ENCODE measurements at places on chromosomes 7 and 10. TPM values are rescaled to one million over a fixed set of nuclear protein-coding genes. Genes with fewer than 3 reads are reported as not detected.

INHBA gene
- 0.66 TPM for polyA plus RNA-seq

DNA sequence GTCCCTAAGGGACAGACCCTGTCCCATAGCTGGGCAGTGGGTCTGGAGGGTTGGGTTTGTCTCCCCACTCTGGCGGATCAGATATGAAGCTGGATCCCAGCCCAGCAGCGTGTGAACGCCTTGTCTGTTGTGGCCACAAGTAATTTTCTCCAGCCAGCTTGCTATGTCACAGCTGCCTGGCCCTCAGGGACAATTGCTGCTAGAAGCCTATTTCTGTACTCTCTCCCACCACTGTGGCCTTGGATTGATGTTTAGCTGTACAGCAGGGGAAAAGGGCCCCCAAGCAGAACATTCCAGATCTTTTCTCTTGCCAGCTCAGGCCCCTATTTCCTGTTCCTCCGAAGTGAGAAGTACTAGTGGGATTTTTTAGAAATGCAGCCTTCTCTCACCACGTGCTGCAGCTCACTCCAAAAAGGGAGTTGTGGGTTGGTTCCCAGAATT is 53.5 kb upstream of the WAC start:
- no peaks in the 10 kb centered on the region for H3K27me3 ChIP-seq
- H3K27ac ChIP-seq, result no peak overlapping the region
- DNase-seq, result no peak
- H3K4me3 ChIP-seq, result no peak overlapping the region
- no peaks in the 10 kb centered on the region for H3K36me3 ChIP-seq

DNA sequence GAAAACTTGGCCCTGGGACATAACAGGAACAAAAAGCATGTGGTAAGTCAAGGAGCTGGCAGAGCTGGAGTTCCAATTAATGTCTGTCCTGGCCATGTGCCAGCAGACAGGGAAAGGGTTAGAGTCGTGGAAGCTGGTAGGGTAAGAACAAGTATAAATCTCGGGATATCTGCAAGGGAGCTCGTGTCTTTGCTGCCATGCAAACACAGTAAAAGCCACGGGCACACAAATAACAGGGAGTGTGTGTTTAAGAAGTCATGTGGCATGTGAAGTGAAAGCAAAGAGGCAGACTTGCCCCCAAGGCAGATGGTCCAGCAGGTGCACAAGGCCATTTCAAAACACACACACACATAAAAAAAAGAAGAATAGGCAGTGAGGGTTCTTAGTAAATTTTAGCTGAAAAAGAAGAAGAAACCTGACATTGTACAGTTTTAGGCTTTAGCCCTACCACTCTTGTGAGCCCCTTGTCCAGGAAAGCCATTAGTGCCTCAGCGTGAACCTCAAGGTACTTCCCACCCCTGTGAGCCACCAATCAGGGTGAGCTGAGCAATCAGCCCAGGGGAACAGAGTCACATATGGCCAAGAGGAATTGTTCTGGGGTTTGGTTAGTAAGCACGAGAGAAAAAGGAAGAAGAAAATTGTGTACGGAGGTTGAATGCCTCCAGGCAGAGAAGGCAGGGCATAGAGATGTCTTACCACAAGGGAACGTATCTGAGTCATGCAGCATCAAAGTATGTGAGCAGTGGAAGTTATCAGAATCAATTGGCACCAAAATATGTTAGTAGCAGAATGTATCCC is 32.8 kb upstream of the ARHGAP12 start:
- no peak for DNase-seq
- no peaks in the 10 kb centered on the region for H3K4me1 ChIP-seq
- H3K27ac ChIP-seq, result no peak overlapping the region
- H3K4me3 ChIP-seq, result no peak overlapping the region
- no peaks in the 10 kb centered on the region for H3K27me3 ChIP-seq

- peaks cover 10% of the 10 kb centered on the region for H3K27me3 ChIP-seq
- no peak for DNase-seq
- no peak overlapping the region for H3K27ac ChIP-seq
- no peak overlapping the region for H3K4me3 ChIP-seq
Observed at GRCh38 chr10:100965820-100966219, 3.5 kb upstream of the SEMA4G start.

C10orf53 gene
- not detected for polyA plus RNA-seq

UNCX gene
- polyA plus RNA-seq, result not detected

DNA sequence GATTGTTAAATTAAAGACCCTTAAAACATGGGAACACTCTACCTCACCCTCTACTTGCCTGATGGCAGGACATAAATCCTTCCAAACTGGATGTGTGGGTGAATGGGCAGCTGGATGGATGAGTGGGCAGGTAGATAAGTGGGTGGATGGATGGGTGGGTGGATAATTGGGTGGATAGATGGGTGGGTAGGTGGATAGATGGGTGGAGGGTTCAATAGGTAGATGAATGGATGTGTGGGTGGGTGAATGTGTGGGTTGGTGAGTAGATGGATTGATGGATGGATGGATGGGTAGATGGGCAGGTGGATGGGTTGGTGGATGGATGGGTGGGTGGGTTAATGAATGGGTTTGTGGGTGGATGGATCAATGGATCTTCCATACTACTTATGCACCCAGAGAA is 18.9 kb upstream of the FFAR4 start:
- H3K4me3 ChIP-seq, result no peak overlapping the region
- peaks cover under 1% of the 10 kb centered on the region for H3K4me1 ChIP-seq
- no peaks in the 10 kb centered on the region for H3K27me3 ChIP-seq
- no peak overlapping the region for H3K27ac ChIP-seq
- H3K36me3 ChIP-seq, result no peaks in the 10 kb centered on the region
- DNase-seq, result no peak

CHCHD2 gene
- polyA plus RNA-seq, result 636 TPM

GRCh38 chr10:99844433-99844955 is 62.1 kb downstream of the ABCC2 start:
- no peak overlapping the region for H3K4me3 ChIP-seq
- H3K27ac ChIP-seq, result no peak overlapping the region
- no peak for DNase-seq
- H3K4me1 ChIP-seq, result no peaks in the 10 kb centered on the region
- H3K27me3 ChIP-seq, result no peaks in the 10 kb centered on the region
- H3K36me3 ChIP-seq, result no peaks in the 10 kb centered on the region

GRCh38 chr10:63373176-63373575 is 92.6 kb downstream of the JMJD1C start:
- H3K27me3 ChIP-seq, result no peaks in the 10 kb centered on the region
- no peak for DNase-seq
- H3K27ac ChIP-seq, result no peak overlapping the region
- H3K4me3 ChIP-seq, result no peak overlapping the region

CAMK2B gene
- 0.23 TPM for polyA plus RNA-seq

CPVL gene
- polyA plus RNA-seq, result 15.5 TPM

DNA sequence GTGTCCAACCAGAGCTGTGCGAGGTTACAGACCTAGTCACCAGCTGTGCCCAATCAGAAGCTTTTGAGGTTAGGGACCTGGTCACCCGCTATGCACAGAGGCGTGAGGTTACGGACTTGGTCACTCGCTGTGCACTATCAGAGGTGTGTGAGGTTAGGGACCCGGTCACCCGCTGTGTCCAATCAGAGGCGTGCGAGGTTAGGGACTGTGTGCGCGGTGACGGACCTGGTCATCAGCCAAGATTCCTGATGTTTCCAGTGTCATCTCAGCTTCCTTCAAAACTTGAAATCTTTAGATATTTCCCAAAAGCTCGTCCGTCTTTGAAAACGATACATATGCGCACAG is 182.1 kb downstream of the DIP2C start:
- peaks cover 43% of the 10 kb centered on the region for H3K4me1 ChIP-seq
- H3K4me3 ChIP-seq, result no peak overlapping the region
- peak overlapping the region; percentile 92 for H3K27ac ChIP-seq
- no peaks in the 10 kb centered on the region for H3K27me3 ChIP-seq

- H3K27ac ChIP-seq, result peak overlapping the region; percentile 58
- no peaks in the 10 kb centered on the region for H3K27me3 ChIP-seq
- no peak for DNase-seq
- H3K4me1 ChIP-seq, result peaks cover 16% of the 10 kb centered on the region
- H3K4me3 ChIP-seq, result no peak overlapping the region
Observed at GRCh38 chr10:21336476-21337170, 188.9 kb downstream of the SKIDA1 start.

GRCh38 chr7:39415091-39415787 is 151.0 kb upstream of the YAE1 start:
- H3K36me3 ChIP-seq, result no peaks in the 10 kb centered on the region
- no peak overlapping the region for H3K27ac ChIP-seq
- peak overlapping the region; percentile 69 for H3K4me3 ChIP-seq

GRCh38 chr10:95289003-95289920 is 1.5 kb downstream of the PDLIM1 start:
- peaks cover 7% of the 10 kb centered on the region for H3K4me1 ChIP-seq
- H3K4me3 ChIP-seq, result peak overlapping the region; percentile 69
- H3K36me3 ChIP-seq, result no peaks in the 10 kb centered on the region
- peak overlapping the region; percentile 68 for H3K27ac ChIP-seq

DNA sequence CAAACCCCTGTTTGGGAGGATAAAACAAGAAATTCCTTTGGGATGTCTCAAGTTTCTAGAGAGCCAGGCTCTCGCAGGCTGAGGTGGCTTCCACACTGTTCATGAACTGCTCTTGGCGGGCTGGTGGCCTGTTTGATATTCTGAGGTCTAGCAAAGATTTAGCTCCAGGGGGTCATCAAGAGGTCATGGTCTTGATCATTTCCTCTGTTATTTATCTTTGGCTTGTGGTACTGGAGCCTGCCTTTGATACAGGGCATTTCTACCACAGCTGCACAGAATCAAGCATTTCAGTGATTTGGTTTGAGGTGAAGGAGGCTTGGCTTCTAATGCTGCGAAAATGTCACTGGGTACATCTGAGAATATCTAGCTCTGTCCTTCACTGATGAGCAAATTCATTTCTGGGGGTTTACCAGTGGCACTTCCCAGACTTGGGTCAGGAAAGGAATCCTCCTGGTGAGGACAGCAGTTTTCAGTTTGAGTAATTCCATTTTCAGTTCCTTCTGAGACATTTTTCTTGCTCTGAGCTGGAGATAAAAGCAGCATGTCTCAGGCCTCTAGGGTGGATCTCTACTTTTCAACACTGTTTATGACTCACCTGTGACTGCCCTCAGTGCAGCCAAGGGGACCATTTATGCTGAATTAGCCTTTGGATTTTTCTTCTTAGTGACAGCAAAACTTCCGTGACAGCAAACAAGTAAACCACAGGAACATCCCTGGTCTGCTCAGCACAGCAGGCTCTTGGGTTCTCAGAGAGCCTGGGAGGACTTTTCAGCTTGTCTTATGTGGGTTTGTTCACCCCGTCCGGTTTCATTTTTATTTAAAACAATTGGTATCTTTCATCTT is 312.0 kb downstream of the RNLS start:
- no peak for DNase-seq
- no peaks in the 10 kb centered on the region for H3K27me3 ChIP-seq
- no peaks in the 10 kb centered on the region for H3K36me3 ChIP-seq
- no peaks in the 10 kb centered on the region for H3K4me1 ChIP-seq
- no peak overlapping the region for H3K4me3 ChIP-seq

Data from sigmoid colon (tissue), 7 donors.